ENCODE measurements at places on chromosomes 13 and 19.

GRCh38 chr13:28503182-28503967 is 8.4 kb upstream of the FLT1 start:
- H3K4me1 ChIP-seq: no peaks in the 10 kb centered on the region
- no peaks in the 10 kb centered on the region for H3K36me3 ChIP-seq
- DNase-seq: no peak
- no peak overlapping the region for H3K27ac ChIP-seq
- H3K27me3 ChIP-seq: no peaks in the 10 kb centered on the region
- no peak overlapping the region for H3K4me3 ChIP-seq

DNA sequence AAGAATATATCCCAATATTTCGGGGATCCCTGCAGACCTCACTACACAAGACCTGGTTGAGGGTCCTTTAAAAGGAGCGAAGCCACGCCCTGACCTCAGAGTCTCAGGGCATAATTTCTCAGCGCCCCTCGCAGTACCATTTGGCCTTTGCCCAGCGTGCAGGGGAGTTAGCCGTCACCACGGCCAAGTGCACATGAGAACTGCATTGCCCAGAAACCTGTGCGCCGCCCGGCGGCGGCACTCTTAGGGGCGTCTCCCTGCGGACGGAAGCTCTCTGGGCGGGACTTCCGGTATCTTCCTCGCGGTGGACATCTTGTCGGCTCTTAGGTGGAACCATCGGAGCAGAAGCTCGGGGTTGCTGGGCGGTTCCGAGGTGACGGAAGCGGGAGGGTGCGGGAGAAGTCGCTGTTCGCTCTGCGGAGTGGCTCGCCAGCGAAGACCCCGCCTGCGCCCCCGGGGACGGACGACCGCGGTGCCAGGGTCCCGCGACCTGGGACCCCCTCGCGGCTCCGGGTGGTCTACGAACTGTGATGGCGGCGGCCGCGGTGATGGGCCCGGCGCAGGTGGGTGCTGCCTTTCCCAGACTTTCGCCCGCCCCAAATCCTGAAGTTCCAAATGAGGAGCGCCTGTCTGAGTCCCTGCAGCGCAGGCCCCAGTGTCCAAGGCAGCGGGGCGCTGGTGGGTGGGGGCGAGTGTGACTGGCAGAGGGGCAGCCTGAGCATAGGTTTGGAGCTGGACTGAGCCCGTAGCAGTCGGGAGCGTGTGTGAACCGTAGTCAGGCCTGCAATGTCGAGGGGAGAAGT is at the start of gene ZNF134:
Gene ZNF134 (plus strand): TSS at position 302 of the 803 bp plus-strand sequence. CDS start 5,227 bp downstream, outside the sequence.
- peak within 1 kb of the TSS; percentile 49 for H3K27ac ChIP-seq
- DNase-seq: peak; percentile 97
- peak within 1 kb of the TSS; percentile 95 for H3K4me3 ChIP-seq
- no peaks in the 10 kb centered on the region for H3K27me3 ChIP-seq

DNA sequence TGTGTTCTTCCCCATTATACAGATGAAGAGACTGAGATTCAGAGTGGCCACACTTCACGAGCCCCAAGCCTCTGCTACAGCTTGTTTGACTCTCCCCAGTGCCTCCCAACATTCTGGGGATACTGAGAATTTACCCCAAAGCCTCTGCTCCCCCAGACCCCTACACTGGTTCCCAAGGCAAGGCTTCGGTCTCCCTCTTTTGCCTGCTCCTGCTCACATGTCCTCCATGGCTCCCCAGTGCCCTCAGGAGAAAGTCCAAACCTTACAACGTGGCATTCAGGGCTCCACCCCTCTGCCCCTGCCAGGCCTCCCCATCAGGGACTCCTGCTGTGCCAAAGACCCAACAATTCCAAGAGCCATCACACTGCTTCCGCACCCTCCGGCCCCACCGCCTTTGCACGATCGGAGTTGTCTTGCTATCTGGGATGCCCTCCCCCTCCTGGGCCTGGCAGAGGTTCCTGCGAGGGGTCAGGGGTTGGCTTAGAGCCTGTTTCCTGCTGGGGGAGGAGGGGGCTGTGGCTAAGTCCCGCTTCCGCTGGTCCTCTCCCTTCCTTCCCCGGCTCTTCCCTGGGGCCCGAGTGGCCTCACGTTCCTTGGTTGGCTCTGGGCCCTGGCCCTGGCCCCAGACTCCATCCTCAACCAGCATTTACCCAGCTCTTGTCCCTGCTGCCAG is 15.4 kb downstream of the GTPBP3 start:
- H3K4me3 ChIP-seq: no peak overlapping the region
- H3K36me3 ChIP-seq: no peaks in the 10 kb centered on the region
- no peaks in the 10 kb centered on the region for H3K4me1 ChIP-seq
- DNase-seq: no peak

- no peak overlapping the region for H3K4me3 ChIP-seq
- H3K27me3 ChIP-seq: no peaks in the 10 kb centered on the region
- no peak overlapping the region for H3K27ac ChIP-seq
- DNase-seq: no peak
Observed at GRCh38 chr13:39485314-39485700, 117.7 kb downstream of the LHFPL6 start.

DNA sequence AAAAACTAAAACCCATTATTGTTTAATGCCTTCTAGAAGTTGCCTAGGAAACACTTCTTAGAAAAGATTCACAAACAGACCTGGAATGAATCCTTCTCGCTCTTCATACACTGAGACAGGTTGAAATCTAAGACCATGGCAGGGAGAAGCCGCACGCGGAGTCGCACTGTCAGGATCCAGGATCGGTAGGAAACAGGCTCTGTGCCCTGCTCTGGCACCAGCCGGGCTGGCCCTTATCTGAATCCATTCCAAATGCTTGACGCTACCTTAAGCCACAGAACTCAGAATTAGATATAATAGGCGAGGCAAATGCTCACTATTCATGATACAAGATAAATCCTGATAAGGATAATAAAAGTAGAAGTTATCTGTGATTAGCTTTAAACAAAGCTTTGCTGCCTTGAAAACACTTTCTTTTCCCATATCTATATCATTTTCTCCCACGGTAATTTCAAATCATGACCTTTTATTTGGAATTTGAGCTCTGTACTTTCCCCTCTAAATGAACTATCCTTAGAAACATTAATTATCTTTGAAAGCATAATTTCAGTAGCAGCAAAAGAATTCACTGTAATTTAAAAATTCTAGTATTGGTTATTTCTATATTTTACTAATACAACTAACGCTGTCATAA is 385.6 kb downstream of the IRS2 start:
- H3K36me3 ChIP-seq: no peaks in the 10 kb centered on the region
- H3K4me1 ChIP-seq: no peaks in the 10 kb centered on the region
- peak overlapping the region; percentile 42 for H3K4me3 ChIP-seq
- no peaks in the 10 kb centered on the region for H3K27me3 ChIP-seq
- DNase-seq: peak; percentile 72

- no peak overlapping the region for H3K4me3 ChIP-seq
- no peaks in the 10 kb centered on the region for H3K36me3 ChIP-seq
- no peak overlapping the region for H3K27ac ChIP-seq
- no peak for DNase-seq
- H3K4me1 ChIP-seq: no peaks in the 10 kb centered on the region
Observed at GRCh38 chr13:44312834-44313551, 60.6 kb upstream of the SERP2 start.

DNA sequence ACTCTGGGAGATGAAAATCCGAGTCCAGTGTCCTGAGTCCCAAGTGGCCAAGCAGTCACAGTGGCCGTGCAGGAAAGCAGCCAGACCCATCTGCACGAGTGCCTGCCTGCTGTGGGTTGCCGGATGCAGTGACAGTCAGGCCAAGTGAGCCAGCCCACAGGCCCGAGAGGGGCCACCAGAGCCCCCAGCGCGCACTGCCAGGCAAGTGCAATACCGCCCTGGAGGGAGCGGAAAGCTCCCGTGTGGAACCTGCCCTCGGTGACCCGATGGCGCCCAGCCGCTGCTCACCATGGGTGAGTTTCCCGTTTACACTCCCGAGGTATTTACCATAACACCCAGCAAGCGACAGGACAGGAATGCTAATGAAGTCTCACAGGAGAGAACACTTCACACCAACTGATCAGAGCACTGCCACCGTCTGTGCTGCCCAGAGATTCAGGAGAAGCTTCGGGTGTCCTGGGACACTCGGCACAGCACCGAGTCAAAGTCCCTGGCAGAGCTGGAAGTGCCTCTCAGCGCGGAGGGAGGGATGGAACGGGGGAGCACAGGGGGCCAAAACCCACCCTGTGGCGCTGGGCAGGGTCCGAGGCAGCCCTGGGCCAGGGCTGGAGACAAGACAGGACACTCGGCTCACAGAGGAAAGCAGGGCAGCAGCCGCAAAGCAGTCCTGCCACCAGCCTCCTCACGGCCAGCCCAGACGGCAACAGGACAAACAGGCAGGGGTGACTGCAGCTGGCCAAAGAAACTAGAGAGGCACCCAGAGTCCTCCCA is 21.3 kb upstream of the TINCR start:
- no peak overlapping the region for H3K27ac ChIP-seq
- H3K36me3 ChIP-seq: peaks cover 9% of the 10 kb centered on the region
- no peak for DNase-seq
- H3K4me3 ChIP-seq: no peak overlapping the region
- no peaks in the 10 kb centered on the region for H3K4me1 ChIP-seq

GRCh38 chr13:51158880-51159518 is 47.9 kb upstream of the C13orf42 start:
- H3K4me1 ChIP-seq: no peaks in the 10 kb centered on the region
- no peaks in the 10 kb centered on the region for H3K27me3 ChIP-seq
- no peak overlapping the region for H3K27ac ChIP-seq
- no peaks in the 10 kb centered on the region for H3K36me3 ChIP-seq
- no peak overlapping the region for H3K4me3 ChIP-seq

DNA sequence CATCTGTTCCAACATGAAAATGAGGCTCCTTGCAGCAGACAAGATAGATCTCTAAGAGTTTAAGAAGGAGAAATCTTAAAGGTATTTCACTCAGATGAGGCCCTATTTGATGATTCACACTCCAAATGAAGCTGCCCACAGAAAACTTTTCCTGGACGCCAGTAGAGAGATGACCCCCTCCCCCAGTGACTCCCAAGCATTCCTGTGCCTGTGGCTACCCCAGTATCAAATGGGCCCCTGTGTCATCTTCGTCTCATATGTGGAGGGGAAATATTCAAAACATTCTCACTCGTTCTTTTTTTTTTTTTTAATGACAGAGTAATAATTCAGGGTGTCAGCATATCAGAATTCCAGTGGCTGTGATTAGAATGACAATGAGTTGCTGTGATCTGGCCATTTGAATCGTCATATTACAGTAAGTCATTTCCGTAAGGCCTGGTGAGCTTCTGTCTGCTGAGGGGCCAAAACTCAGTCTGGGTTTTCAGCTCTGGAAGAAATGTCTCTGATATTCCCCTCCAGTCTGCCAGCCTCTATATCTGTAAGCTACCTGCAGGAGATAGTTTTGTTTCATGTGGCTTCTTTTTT is 194.7 kb downstream of the URI1 start:
- H3K27ac ChIP-seq: no peak overlapping the region
- no peak for DNase-seq
- no peaks in the 10 kb centered on the region for H3K27me3 ChIP-seq
- no peaks in the 10 kb centered on the region for H3K4me1 ChIP-seq
- H3K4me3 ChIP-seq: no peak overlapping the region

- H3K27me3 ChIP-seq: no peaks in the 10 kb centered on the region
- peak overlapping the region; percentile 95 for H3K4me3 ChIP-seq
- no peaks in the 10 kb centered on the region for H3K36me3 ChIP-seq
- H3K4me1 ChIP-seq: peaks cover 4% of the 10 kb centered on the region
- no peak for DNase-seq
- peak overlapping the region; percentile 24 for H3K27ac ChIP-seq
Observed at GRCh38 chr19:48203222-48203793, 32.8 kb downstream of the ZSWIM9 start.

GRCh38 chr13:37368501-37368900 is 230.1 kb downstream of the POSTN start:
- no peak for DNase-seq
- H3K27me3 ChIP-seq: no peaks in the 10 kb centered on the region
- no peaks in the 10 kb centered on the region for H3K36me3 ChIP-seq
- no peak overlapping the region for H3K4me3 ChIP-seq
- H3K27ac ChIP-seq: no peak overlapping the region

GRCh38 chr19:4815426-4816201 is 15.9 kb downstream of the TICAM1 start:
- no peaks in the 10 kb centered on the region for H3K36me3 ChIP-seq
- peak; percentile 94 for DNase-seq
- no peaks in the 10 kb centered on the region for H3K4me1 ChIP-seq
- H3K27me3 ChIP-seq: no peaks in the 10 kb centered on the region
- H3K4me3 ChIP-seq: peak overlapping the region; percentile 21
- peak overlapping the region; percentile 1 for H3K27ac ChIP-seq

- no peak overlapping the region for H3K27ac ChIP-seq
- no peak for DNase-seq
- no peaks in the 10 kb centered on the region for H3K36me3 ChIP-seq
- no peak overlapping the region for H3K4me3 ChIP-seq
- no peaks in the 10 kb centered on the region for H3K27me3 ChIP-seq
Observed at GRCh38 chr19:8552810-8553209, 24.4 kb downstream of the MYO1F start.

- H3K27me3 ChIP-seq: no peaks in the 10 kb centered on the region
- H3K4me3 ChIP-seq: no peak overlapping the region
- H3K27ac ChIP-seq: no peak overlapping the region
- H3K4me1 ChIP-seq: peaks cover 63% of the 10 kb centered on the region
- no peaks in the 10 kb centered on the region for H3K36me3 ChIP-seq
Observed at GRCh38 chr13:98505217-98505616, 71.7 kb downstream of the STK24 start.

DNA sequence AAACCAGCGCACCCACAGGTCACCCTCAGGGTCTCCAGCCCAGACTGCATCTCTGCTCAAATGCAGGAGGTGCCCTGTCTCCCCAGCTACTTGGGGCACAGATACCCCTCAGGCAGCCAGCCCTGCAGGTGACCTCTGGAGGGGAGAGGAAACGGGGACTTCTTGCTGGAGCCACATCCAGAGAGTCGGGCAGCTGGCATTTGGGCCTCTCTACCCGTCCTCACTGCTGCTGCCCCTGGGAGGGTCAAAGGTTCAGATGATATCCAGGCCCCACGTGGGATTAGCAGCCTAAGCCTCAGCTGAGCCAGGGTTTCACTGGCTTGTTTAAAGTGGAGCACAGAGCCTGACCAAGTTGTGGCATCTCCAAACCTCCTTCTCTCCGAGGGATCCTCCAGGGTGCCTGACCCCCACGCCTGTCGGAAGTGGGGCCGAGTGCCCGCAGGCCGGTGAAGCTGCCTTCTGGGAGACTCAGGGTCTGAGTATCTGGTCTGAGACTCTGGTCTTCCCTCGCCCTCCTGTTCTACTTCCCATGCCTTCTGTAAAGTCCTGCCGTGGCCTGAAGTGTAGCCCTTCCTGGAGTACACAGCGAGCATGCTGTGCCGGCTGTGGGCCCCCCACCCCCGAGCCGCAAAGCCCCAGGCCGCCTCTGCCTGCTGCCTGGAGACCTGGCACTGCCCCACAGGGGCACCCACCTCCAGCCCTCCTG is 2.1 kb downstream of the RASA3 start:
- peak overlapping the region; percentile 64 for H3K4me3 ChIP-seq
- H3K27me3 ChIP-seq: no peaks in the 10 kb centered on the region
- no peaks in the 10 kb centered on the region for H3K36me3 ChIP-seq
- peaks cover 26% of the 10 kb centered on the region for H3K4me1 ChIP-seq
